ENCODE measurements at places on chromosomes 3 and 15.

GRCh38 chr3:64880916-64881315 is 193.1 kb upstream of the ADAMTS9 start:
- no peak for DNase-seq

GRCh38 chr3:48273594-48274211 is 32.8 kb downstream of the ZNF589 start:
- DNase-seq = peak; percentile 9

- DNase-seq = no peak
Observed at GRCh38 chr15:31266712-31267111, 59.9 kb upstream of the KLF13 start.

DNA sequence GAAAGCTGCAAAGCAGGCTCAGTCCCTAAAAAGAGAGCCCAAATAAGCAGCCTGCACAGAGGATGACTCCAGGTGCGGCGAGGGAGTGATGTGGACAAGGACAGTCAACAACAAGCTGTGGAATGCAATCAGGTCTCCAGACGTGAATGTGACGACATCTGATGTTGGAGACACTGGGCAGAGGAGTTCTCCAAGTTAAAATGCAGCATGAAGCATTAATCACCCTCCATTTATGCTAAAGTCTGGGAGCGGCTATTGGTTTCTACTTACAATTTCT is 316.7 kb downstream of the FGF12 start:
- no peak for DNase-seq

DNA sequence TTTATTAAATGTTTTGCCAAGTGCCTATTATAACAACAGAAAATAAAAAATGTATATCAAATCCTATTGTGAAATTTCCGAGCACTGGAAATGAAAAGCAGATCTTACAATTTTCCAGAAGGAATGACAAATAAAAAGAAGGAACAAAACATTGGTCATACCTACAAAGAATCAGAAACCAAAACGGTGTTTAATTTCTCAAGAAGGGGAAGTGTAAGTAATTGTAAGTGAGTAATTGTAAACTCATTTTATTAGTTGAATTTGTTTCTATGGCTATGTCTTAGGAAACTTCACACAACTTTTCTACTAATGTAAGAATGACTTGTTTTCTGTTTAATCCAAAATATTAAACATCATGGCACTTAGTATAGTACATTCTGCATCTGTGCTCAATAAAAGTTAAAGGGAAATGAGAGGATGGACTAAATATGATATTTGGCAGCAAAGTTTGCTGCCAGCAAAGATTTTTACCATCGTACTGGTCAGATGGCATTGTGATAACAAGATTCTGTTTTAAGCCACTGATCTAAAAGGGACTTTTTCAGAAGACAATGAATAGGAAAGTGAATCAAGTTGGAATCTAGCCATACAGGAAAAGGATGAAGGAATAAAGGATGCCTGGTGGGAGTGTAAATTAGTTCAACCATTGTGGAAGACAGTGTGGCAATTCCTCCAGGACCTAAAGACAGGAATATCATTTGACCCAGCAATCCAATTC is 232.4 kb downstream of the NFKBIZ start:
- DNase-seq = no peak

DNA sequence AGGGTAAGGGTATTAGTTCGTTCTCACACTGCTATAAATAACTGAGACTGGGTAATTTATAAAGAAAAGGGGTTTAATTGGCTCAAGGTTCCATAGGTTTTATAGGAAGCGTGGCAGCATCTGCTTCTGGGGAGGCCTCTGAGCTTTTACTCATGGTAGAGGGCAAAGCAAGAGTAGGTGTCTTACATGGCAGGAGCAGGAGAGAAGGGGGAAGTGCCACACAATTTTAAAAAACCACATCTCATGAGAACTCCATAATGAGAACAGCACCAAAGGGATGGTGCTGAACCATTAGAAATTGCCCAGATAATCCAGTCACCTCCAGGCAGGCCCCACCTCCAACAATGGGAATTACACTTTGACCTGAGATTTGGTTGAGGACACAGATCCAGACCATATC is 12.2 kb downstream of the RNF111 start:
- no peak for DNase-seq

- no peak for DNase-seq
Observed at GRCh38 chr3:159189994-159190669, 388.3 kb downstream of the MFSD1 start.

DNA sequence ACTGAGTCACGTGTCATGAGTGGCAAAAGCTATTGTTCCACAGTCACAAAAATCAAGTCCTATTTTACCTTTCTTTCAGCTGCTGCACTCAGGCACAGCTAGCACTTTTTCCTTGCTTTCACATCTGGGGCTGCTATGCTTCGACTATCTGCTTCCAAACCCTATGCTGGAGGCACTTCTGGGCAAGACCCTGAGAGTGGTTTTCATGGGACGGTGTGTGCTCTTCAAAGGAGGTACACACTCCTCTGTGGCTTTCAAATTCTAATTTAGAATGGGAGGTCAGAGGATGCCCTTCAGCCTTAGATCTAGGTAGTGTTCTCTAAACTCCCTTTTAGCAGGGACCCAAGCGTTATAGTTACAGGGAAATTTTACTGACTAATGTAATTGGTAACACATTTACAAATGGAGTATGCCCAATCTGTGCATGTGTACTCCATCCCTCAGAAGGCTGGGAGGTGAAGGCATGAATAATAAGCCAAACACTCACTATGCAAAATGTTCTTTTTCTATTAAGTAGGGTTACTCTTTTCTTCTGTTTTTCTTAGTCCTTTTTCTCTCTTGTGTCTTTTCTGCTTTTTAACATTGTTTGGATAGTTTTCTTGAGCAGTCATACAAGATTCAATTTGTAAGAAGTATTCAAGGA is 188.3 kb downstream of the LSAMP start:
- no peak for DNase-seq

DNA sequence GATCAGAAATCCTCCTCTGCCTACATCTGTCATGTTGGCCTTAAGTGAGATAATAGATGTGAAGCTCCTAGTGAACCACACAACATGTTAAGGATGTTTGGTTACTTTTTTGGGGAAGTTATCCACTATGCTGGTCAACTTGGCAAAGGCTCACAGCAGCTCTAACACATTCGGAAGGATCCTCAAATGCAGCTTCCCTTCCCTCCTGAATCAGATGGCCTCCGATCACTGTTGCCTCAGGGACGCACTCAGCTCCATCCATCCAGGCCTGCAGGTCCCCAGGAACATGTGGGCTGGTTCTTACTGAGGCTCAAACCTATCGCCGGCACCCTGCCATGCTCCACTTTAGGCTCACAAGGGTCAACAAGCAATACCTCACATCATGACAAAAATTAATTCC is 67.9 kb downstream of the CORO2B start:
- no peak for DNase-seq

DNA sequence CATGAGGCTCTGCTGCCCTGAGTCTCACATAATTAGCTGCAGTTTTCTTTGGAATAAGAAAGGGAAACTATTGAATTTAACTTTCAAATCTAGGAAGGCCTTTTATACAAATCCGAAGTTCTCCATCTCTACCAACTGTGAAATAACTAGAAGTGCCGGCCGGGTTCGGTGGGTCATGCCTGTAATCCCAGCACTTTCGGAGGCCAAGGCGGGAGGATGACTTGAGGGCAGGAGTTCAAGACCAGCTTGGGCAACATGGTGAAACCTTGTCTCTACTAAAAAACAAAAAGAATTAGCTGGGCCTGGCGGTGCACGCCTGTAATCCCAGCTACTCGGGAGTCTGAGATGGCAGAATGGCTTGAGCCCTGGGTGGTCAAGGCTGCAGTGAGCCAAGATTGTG is 43.6 kb downstream of the COL8A1 start:
- no peak for DNase-seq

DNA sequence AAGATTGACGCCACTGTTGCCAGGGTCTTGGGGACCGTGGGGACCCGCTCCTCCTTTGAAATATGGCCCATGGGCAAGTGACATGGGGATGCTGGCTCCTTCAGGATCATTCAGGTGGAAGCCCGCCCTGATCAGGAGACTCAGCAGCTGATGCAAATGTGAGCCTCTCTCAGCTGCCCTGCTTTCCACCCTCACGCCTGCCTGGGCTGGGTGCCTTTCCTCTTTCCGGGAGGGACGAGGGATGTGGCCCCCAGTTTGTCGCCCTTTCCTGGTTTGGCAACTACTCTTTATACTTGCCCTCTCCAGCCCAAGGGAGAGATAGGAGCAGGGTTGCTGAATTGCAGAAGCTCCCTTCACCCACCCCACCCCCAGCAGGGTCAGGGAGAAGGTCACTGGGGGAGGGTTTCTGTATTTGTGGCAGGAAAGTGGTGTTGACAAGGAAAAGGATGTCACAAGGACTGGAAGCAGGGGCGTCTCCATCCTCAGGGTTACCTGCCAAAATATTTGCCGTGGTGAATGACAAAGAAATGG is 21.8 kb downstream of the DNASE1L3 start:
- no peak for DNase-seq

- DNase-seq = no peak
Observed at GRCh38 chr15:51093839-51094605, 684 bp downstream of the TNFAIP8L3 start.

DNA sequence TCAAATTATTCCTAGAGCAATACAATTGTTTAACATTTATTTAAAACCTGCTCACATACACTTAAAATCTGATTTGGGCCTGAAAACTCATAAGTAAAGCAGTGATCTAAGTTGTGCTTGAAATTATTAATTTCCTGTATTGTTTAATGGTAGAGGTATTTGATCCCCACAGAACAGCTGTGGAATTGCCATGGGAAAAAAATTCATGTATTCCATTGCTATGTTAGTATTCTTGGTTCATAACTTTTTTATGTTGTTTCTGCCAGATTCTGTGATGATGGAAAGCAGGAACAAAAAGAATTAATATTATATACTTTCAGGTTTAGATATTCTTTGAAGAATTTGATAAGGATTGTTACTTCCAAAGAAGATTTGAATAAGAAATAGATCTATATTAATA is 831.5 kb upstream of the NR2F2 start:
- DNase-seq = no peak

GRCh38 chr3:120101624-120102023 is 7.4 kb upstream of the GSK3B start:
- DNase-seq = no peak

- no peak for DNase-seq
Observed at GRCh38 chr15:77083381-77084160, 12.7 kb upstream of the TSPAN3 start.

DNA sequence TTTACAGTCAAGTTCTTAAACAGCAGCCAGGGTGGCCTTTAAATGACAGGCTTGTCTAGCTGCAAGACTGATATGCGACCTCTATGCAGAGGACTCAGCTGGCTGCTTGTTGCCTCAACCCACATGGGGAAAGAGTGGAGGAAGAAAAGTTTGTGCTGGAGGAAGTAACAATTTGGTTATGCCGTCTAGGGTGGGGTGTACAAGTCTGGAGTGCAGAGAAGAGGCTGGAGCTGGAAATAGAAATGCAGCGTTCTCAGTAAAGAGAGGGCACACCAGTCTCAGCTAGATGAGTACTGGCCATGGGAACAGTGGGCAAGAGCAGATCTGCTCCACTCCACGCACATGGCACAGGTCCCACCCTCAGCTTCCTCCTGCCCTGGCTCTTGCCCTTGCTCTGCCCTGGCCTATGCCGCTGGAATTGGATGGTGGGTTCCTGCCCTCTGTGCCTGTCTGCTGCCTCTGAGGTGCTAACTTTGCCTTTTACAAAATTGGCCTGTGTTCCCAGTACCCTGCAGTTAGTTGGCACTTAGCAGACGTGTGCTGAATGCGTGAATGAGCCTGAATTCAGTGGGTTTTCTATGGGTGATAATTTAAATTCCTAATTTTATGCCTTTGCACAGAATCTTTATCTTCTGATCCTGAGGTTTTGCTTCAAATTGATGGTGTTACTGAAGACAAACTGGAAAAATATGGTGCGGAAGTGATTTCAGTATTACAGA is 59.7 kb upstream of the FURIN start:
- no peak for DNase-seq

DNA sequence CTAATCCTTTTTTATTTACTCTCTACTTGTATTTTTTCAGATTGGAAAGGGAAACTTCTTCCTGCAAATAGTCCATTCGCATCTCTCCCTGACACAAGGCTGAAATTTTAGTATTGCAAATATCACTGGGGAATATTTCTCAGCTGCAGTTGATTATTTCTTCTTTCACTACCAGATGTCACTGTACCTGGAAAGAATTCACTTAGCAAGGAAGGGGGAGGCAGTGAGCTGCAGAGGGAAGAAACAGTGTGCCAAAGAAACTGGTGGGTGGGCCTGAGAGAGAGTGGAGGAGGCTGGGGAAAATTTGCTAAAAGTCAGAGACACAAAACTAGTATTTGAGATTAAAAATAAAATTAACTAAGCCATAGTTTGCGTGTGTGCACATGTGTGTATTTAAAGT is 142.3 kb upstream of the STT3B start:
- DNase-seq = no peak

DNA sequence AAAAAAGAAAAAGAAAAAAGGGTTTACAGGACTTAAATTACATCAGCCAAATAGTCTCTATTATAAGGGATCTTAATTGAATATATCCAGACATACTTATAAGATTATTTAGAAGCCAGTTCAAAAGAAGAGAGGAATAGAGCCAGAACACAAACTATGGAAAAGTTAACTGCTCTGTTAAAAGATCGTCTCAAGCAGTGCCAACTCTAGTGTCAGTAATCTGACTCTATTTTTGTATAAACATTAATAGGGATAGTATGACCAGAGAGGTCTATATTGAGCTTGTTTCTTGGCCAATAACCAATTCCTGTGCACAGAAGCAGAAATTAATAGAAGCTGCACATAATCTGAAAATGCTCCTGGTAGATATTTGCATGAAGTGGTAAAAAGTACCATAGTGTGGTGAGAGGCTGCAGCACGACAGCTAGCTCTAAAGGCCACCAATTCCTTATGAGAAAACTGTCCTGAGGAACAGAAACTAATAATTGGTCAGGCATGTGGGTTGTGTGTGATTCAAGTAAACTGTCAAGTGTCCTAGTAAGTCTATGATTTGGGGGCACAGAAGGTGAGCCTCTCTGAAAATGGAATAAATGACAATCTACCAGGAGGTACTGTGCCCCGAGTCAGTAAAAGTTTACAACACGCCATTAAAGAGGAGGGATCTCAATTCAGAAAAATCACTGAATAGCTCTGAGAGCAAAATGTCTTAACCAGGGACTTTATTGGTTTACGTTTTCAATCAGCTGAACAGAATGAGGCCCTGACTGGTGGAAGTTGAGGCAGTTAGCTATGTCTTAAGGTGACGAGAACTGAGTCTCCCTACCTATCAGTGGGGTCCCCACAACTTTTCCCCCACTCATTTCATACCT is 51.5 kb upstream of the NANOGP8 start:
- no peak for DNase-seq

- peak; percentile 37 for DNase-seq
Observed at GRCh38 chr3:186614597-186615483, 2.0 kb downstream of the AHSG start.

DNA sequence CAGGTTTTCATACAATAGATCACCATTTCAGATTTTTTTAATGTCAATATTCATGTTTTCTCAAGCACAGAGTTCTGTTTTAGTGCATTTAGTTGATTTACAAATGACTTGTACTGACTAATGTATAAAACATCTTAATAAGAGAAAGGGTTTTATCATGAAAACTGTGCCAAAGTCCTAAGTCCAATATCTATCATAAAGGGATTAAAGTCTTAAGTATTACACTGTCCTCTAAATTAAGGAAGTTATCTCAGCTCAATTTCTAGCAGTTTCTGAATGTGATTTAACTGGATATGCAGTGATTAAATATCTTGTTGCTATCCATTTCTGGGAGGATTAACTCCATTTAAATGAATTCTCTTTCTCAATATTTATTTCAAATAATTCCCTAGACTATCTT is 381.1 kb upstream of the CNTN4 start:
- DNase-seq = no peak

GRCh38 chr3:17805461-17805940 is 63.1 kb upstream of the TBC1D5 start:
- DNase-seq = no peak

All from activated CD4-positive, CD25-positive, alpha-beta regulatory T cell (primary cell).